PC-3 (cell line): ENCODE measurements at places on chromosomes 4 and X. TPM values are rescaled to one million over a fixed set of nuclear protein-coding genes. Genes with fewer than 3 reads are reported as not detected.

The MUC7 gene
- 0.04 TPM in 1 of 2 replicates, not detected in the other for total RNA-seq

The HPGDS gene
- total RNA-seq = not detected in 2 replicates

The GPR119 gene
- not detected in 2 replicates for total RNA-seq

The IDH3G gene
- total RNA-seq = 88.6 and 104 TPM in 2 replicates

The RHOXF2B gene
- total RNA-seq = not detected in 2 replicates

The SMIM43 gene
- total RNA-seq = not detected in 2 replicates

The PPEF2 gene
- total RNA-seq = 0.04 TPM in 1 of 2 replicates, not detected in the other

The ASB12 gene
- total RNA-seq = not detected in 2 replicates

The TIGD4 gene
- 0.07 TPM in 1 of 2 replicates, not detected in the other for total RNA-seq

The RIPPLY1 gene
- total RNA-seq = not detected in 2 replicates

The MAGEB3 gene
- not detected in 2 replicates for total RNA-seq

The GLOD5 gene
- not detected in 2 replicates for total RNA-seq

The GAGE12J gene
- total RNA-seq = not detected in 2 replicates

- no peak overlapping the region for H3K27ac ChIP-seq
- DNase-seq = no peak
- no peak overlapping the region for H3K4me3 ChIP-seq
- no peaks in the 10 kb centered on the region for H3K4me1 ChIP-seq
- no peaks in the 10 kb centered on the region for H3K27me3 ChIP-seq
Measured at GRCh38 chrX:67692246-67692645, 148.4 kb downstream of the AR start.

DNA sequence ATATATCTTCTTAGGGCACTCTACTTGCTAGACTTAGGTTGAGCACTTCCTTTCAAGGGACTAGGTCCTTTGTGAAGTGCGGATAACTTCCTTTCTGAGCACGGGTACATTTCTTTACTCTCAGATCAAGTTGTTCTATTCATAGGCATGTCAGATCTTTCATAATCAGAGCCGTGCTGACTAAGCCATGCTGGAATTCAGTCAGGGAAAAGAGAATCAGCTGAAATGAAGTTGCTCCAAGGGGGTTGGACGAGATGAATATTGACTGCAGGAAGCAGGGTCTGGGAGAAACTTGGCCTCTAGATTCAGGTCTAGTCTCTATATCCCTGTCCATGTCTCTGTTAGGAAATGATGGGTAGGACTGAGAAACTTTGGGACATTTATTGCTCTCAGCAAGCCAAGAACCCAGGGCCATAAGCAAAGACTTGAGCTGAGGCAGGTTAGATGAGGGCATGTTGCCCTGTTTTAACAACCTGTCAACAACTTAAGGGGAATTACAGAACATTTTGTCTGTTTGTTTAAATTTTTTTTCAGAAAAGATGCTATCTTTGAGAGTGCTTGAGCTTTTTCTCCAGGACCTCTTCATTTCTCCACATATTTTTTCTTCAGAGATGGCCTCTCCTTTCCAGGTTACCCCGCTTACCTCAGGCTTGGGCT is 28.3 kb downstream of the AREG start:
- no peaks in the 10 kb centered on the region for H3K27me3 ChIP-seq
- no peak overlapping the region for H3K4me3 ChIP-seq
- DNase-seq = peak; percentile 82

- peaks cover 2% of the 10 kb centered on the region; the same call in 1 of the 2 replicates for H3K4me1 ChIP-seq
- H3K27ac ChIP-seq = no peak overlapping the region
- H3K36me3 ChIP-seq = no peaks in the 10 kb centered on the region
- H3K27me3 ChIP-seq = no peaks in the 10 kb centered on the region
Measured at GRCh38 chrX:153438532-153438931, 7.3 kb downstream of the TREX2 start.

DNA sequence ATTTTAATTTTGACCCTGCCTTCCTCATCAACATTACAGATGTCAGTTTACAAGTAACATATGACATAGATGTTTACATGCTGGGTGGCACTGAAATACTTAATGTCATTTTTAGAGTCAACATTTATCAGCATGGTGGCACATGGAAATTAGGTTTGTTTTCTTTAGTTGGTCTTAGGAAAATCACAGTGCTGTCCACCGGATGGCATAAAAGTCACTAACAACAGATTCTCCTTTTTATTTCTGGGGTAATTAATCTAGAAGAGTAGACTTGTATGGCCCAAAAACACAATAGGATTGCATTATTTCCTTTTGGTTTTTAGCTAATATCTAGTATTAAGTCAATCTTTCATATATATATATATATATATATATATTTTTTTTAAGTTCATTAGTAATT is 88.6 kb upstream of the HHIP start:
- H3K4me3 ChIP-seq = no peak overlapping the region
- H3K27me3 ChIP-seq = no peaks in the 10 kb centered on the region
- DNase-seq = peak; percentile 30
- H3K36me3 ChIP-seq = no peaks in the 10 kb centered on the region

GRCh38 chr4:142405695-142406498 is 440.2 kb downstream of the INPP4B start:
- H3K4me3 ChIP-seq = peak overlapping the region; percentile 64
- H3K4me1 ChIP-seq = peaks cover 56% of the 10 kb centered on the region
- no peaks in the 10 kb centered on the region for H3K27me3 ChIP-seq

DNA sequence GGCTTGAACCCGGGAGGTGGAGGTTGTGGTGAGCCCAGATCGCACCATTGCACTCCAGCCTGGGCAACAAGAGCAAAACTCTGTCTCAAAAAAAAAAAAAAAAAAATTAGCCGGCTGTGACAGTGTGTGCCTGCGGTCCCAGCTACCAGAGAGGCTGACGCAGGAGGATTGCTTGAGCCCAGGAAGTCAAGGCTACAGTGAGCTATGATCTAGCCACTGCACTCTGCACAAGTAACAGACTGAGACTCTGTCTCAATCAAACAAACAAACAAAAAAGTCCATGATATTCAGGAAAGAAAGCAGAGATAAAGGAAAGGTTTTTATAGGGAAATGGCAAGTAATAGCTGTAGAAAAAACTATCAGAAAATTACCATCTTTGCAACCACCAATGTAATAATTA is 2.1 kb upstream of the LAGE3 start:
- H3K27ac ChIP-seq = no peak overlapping the region
- DNase-seq = no peak
- H3K36me3 ChIP-seq = peaks cover 12% of the 10 kb centered on the region
- no peaks in the 10 kb centered on the region for H3K27me3 ChIP-seq
- H3K4me1 ChIP-seq = peaks cover 31% of the 10 kb centered on the region
- no peak overlapping the region for H3K4me3 ChIP-seq

- H3K36me3 ChIP-seq = no peaks in the 10 kb centered on the region
- no peaks in the 10 kb centered on the region for H3K27me3 ChIP-seq
- no peak for DNase-seq
- H3K4me1 ChIP-seq = peaks cover 17% of the 10 kb centered on the region; the same call in 1 of the 2 replicates
Measured at GRCh38 chr4:8365951-8366350, 74.6 kb downstream of the ACOX3 start.

DNA sequence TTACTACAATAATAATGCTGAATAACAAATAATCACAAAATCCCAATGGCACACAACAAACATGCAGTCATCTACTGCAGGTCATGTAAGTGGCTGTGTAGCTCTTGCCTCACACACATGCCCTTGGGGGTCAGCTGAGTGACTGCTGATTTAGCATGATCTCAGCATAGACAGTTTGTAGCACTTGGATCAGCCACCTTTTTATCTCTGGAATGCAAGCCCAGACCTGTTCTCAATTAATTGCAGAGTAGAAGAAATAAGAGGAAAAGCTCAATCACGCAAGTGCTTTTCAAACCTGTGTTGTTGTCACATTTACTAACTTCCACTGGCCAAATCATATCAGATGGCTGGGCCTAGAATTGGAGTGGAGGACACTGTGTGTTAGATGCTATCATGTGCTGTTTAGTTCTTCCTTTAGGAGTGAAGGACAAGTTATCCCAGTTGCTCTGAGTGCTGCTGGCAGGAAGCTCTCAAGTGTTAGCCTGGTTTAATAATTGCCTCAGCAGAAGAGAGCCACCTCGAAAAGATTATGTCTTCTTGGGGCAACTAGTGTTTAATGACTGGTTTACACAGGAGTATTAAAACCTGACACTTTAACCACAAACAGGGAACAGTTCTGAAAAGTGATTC is 128.3 kb upstream of the EPHA5 start:
- no peaks in the 10 kb centered on the region for H3K4me1 ChIP-seq
- H3K36me3 ChIP-seq = no peaks in the 10 kb centered on the region
- no peaks in the 10 kb centered on the region for H3K27me3 ChIP-seq
- no peak overlapping the region for H3K4me3 ChIP-seq

DNA sequence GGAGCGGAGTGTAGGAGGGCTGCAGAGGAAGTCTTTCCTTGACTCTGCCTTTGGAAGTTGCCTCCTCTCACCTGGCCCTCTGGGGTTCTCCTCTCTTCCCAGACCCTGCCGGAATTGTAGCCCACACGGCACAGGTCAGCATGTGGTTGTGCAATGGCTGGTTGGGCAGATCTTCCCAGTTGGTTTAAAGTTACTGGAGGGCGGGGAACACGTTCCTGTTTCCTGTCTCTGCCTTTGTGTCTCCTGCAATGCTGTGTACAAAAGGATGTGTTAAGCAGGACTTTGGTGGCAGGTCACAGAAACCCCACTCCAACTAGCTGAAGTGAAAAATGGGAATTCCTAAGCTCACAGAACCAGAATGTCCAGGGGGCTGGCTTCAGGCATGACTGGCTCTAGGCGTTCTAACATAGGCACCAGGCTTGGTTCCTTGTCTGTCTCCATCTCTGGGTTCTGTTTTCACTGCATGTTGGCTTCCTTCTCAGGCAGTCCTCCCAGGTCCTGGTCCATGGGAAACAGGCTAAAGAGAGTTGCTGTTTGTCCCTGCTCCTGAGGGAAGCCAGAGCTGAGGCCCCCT is 19.9 kb downstream of the SORCS2 start:
- no peak overlapping the region for H3K4me3 ChIP-seq
- peak overlapping the region; percentile 74; the same call in 1 of the 2 replicates for H3K27ac ChIP-seq
- DNase-seq = no peak
- no peaks in the 10 kb centered on the region for H3K27me3 ChIP-seq

DNA sequence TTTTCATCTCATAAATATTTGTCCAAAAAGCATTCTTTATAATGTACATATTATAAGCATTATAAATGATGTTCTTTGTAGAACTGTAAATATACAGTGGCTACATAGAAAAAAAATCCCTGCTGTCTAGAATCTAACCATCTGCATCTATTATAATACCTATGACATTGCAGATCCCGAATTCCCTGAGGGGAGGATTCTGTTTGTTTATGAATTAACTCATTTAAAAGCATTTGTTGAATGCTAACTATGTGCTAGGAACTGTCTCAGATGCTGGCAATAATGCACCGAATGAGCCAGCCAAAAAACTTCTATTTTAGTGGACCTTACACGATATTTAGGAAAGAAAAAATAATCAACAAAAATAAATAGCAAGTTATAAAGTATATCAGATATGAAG is 189.6 kb downstream of the PACRGL start:
- no peaks in the 10 kb centered on the region for H3K36me3 ChIP-seq
- H3K27me3 ChIP-seq = peaks cover 35% of the 10 kb centered on the region
- no peak overlapping the region for H3K4me3 ChIP-seq
- no peak overlapping the region for H3K27ac ChIP-seq
- DNase-seq = no peak

- no peak overlapping the region for H3K4me3 ChIP-seq
- H3K27me3 ChIP-seq = no peaks in the 10 kb centered on the region
- no peak for DNase-seq
- H3K36me3 ChIP-seq = no peaks in the 10 kb centered on the region
- H3K27ac ChIP-seq = no peak overlapping the region
Measured at GRCh38 chrX:48961585-48962091, 4.2 kb upstream of the OTUD5 start.

DNA sequence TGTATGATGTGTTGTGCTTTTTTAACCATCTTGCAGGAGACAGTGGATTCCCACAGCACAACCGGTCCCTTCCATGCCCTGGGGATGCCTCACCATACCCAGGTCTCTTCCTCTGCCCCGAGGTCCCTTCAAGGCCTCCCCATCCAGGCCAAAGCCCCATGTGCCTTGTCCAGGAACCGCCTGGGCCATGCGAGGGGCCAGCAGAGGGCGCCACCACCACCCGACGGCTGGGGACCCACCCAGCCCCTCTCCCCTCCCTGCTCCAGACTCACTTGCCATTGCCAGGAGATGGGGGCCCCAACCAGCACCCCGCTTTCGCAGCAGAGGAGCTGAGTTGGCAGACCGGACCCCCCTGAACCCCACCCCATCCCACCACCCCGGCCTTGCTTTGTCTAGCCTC is 485.5 kb downstream of the TRAM1L1 start:
- no peak overlapping the region for H3K4me3 ChIP-seq
- H3K4me1 ChIP-seq = no peaks in the 10 kb centered on the region
- H3K36me3 ChIP-seq = no peaks in the 10 kb centered on the region

DNA sequence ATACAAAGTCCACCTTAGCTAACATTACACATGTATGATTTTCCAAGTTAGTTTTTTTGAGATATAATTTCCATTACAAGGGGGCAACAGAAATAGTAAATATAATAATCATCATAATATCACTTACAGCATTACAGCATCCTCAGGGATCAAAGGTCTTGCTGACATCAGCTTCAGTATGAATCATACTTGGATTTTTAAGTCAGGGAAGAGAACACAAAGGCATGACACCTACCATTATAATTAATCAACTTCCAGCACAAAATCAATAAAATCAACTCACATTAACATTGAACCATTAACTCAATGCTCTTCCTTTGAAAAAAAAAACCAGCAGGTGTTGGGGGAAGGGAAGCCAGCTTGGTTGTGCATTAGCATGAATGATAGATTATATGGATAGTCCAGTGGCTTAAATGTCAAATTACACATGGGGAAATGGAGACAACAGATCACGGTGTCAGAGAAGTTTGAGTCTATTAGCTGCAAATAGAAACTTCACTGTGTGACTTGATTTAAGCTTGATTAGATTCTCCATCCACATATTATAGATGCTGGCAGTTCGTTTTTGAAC is 66.9 kb upstream of the CAPN6 start:
- H3K36me3 ChIP-seq = no peaks in the 10 kb centered on the region
- no peak overlapping the region for H3K4me3 ChIP-seq
- no peaks in the 10 kb centered on the region for H3K4me1 ChIP-seq
- no peaks in the 10 kb centered on the region for H3K27me3 ChIP-seq
- no peak for DNase-seq
- no peak overlapping the region for H3K27ac ChIP-seq

- no peak overlapping the region for H3K4me3 ChIP-seq
- peak; percentile 77 for DNase-seq
- H3K27me3 ChIP-seq = no peaks in the 10 kb centered on the region
- H3K36me3 ChIP-seq = no peaks in the 10 kb centered on the region
- H3K27ac ChIP-seq = no peak overlapping the region
Measured at GRCh38 chr4:32488690-32489089, 1768.5 kb downstream of the PCDH7 start.

DNA sequence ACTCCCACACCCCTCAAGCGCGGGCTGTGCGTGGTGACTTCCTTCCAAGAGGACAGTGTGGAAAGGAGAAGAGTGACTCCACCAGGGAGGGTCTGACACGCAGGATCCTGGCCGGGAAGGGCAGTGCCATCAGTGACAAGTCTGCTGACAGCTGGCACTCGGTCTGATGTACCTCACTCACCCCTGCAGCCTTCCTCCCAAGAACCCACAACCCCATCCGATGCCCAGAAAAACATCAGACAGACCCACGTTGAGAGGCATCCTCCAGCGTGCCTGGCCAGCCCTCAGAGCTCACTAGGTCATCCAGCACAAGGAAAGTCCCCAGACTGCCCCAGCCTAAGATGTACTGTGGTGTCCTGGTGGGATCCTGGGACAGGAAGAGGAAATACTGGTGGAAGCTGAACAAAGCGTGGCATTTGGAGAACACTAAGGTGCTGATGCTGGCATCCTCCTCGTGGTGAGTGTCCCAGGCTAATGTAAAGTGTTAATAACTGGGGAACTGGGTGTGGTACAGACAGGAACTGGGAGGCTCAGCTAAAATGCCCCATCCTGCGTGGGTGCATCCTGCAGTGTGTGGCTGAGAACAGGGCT is 200.0 kb upstream of the PSAPL1 start:
- peaks cover 21% of the 10 kb centered on the region for H3K4me1 ChIP-seq
- no peaks in the 10 kb centered on the region for H3K27me3 ChIP-seq
- H3K27ac ChIP-seq = no peak overlapping the region
- no peak for DNase-seq
